ENCODE measurements at places on chromosomes 5 and 9.

GRCh38 chr5:163531272-163531671, 25.9 kb downstream of the MAT2B start:
- peak; percentile 74 for DNase-seq

- DNase-seq = no peak
Measured at GRCh38 chr5:139995929-139996328, 47.2 kb downstream of the NRG2 start.

- DNase-seq = peak; percentile 83
Measured at GRCh38 chr5:152505442-152506042, 100.5 kb upstream of the NMUR2 start.

DNA sequence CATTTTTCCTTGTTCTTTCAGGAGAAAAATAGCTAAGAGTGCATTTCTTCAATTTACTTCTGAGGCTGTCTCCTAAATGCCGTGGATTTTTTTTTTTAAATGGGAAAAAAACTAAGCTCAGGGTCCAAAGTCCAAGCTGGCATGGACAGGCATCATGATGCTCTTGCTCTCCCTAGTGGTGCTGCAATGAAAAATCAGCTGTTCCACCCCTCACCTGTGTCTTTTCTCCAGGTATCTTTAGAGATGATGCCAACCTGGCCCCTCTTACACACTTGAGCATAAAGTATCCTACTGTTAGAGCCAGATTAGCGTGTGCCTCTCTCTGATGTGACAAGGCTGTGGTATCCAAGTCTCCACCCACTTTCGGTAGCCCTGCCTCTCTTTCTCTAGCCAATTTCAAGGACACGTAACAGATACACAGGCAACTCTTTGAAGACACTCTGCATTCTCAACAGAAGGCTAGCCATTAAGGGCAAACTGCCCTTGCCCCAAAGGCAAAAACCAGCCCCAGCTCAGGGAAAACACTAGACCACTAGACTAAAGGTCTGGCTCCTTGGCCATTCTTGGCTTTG, 208.8 kb downstream of the SAXO1 start:
- DNase-seq = peak; percentile 51

DNA sequence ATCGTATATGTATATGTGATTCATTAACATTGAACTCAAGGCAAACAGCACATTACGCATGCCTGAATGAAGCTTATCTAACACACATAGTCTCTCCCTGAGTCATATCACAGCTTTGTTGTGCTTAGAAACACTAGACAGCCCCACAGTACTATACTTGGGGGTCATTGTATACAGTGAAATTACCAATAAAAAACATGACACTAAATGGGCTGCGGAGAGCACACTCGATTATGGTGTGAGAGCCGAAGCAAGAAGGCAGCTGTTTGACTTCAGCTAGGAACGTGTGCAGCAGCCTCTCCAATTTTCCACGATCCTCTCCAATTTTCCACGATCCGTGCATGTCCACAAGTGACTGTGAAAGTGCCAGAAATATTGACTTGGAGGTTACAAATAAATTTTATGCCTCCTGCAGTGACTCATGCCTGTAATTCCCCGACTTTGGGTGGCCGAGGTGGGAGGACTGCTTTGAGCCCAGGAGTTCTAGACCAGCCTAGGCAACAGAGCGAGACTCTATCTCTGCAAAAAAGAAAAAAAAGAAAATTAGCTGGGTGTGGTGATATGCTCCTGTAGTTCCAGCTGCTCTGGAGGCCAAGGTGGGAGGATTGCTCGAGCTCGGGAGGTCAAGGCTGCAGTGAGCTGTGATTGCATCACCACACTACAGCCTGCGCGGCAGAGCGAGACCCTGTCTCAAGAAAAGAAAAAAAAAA, 102.4 kb downstream of the DAPK1 start:
- DNase-seq = no peak

DNA sequence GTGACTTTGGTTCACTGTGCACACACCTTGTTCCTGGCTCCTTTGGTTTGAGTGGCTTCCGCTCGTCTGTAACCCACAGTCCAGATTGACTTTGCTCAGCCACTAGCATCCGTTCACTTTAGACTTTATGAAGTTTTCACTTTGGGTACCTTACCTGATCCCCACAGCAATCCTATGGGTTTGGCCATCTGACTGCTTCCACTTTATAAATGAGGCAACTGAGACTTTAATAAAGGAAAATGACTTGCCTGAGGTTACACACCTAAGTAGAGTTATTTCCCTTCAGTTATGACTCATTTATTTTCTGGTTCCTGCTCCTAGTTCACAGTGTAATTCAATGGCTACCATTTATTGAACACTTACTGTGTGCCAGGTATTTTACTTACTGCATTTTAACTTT, 94.2 kb upstream of the SAP30L start:
- DNase-seq = no peak

- peak; percentile 39 for DNase-seq
Measured at GRCh38 chr9:69743930-69744329, 15.9 kb downstream of the PTAR1 start.

DNA sequence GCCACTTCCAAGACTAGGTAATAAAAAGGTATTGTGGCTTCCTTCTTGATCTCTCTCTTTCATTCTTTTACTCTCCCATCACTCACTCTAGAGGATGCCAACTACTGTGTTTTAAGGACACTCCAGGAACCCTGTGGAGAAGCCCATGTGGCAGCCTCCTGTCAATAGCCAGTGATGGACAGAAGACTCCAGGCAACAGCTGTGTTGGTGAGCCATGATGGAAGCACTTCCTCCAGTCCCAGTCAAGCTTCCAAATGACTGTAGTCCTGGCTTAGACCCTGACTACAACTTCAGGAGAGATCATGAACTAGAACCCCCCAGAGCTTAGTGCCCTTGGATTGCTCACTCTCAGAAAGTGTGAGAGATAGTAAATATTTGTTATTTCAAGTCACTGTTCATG, 123.9 kb downstream of the PPP2R2B start:
- no peak for DNase-seq

- DNase-seq = no peak
Measured at GRCh38 chr9:133362359-133363044, 6.2 kb downstream of the SURF2 start.

DNA sequence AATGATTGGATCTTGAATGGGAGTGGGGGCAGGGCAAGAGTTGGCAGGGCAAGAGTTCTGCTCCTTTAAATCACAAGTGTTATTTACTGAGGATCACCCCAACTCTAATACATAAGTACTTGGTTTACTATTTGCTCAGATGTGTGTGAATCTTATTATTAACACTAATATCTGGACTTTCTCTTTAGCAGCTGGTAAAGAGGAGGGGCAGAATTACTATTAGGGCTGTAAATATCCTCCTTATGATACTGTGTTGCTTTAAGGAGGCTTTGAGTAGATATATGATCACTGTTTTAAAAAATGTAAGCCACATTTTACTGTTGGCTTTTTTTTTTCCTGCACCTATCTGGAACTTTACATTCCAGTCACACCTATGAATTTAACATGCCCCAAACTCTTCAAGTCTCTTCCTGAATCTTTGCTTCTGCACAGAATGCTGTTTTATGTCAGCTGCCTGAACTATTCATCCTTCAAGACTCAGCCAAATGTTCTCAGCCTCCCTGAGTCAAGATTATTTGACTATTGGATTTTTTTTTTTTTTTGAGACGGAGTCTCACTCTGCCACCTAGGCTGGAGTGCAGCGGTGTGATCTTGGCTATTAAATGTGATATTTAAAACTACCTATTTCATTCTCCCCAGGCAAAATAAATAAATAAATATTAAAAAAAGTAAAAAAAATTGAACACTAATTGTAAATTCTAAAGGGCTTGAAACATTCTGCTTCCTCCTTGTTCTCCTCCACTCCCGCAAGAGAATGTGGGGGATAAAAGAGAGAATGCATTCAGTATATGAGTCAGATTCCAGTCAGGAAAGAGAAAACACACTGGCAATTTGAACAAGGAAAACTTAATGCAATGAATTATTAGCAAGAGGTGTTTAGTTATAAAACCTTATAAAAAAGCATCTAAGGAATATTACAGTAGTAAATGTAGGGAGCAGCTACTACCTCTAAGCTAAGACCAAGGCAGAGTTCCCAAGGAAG, 99.3 kb downstream of the FOCAD start:
- DNase-seq = no peak

GRCh38 chr5:102720969-102721368, 34.1 kb upstream of the PAM start:
- no peak for DNase-seq

GRCh38 chr5:112563169-112563826, 144.2 kb upstream of the EPB41L4A start:
- no peak for DNase-seq

- no peak for DNase-seq
Measured at GRCh38 chr9:121393318-121393717, 23.3 kb upstream of the STOM start.
